ENCODE measurements at places on chromosomes 5 and 9.

DNA sequence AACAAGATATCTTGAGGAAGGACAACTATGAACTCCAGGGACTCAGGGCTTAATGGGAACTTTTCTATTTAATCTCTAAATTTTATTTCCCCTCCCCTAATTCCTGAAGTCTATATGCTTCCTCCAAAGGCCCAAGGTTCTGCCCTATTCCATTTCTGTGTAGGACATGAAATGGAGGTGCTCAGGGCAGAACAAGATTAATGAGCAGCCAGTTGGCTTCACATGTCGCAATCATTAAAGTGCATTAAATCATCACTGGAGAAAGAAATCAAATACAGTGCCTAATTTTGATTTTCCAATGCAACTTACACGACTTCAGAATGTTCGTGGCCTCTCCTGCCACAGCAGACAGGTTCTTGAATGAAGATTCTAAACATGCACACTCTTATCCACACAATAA, 862.1 kb downstream of the PTPRD start:
- no peak for DNase-seq

- no peak for DNase-seq
These were observed 179.0 kb upstream of the PPP1R26 start for GRCh38 chr9:135300346-135301141.

DNA sequence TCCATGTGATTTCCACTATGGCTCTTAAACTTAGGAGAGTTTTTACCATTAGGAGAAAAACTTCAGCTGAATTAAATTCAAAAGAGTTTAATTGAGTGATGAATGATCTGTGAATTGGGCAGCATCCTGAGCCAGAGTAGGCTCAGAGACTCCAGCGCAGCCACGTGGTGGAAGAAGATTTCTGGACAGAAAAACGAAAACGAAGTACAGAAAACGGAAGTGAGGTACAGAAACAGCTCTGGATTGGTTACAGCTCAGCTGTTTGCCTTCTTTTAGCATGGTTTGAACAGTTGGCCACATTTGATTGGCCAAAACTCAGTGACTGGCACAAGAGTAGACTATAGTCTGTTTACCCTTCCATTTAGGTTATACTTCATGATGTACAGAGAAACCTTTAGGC, 69.2 kb upstream of the PLPP1 start:
- DNase-seq, result no peak

DNA sequence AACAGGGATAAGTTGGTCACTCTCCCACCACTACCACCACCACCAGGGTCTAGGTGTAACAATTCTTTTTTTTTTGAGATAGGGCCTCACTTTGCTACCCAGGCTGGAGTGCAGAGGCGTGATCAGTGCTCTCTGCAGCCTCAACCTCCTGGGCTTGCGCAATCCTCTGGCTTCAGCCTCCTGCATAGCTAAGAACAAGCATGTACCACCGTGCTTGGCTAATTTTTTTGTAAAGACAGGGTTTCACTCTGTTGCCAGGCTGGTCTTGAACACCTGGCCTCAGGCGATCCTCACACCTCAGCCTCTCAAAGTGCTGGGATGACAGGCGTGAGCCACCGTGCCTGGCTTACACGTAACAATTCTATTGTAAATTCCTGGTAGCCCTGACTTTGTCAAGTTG, 27.5 kb downstream of the CORO2A start:
- no peak for DNase-seq

DNA sequence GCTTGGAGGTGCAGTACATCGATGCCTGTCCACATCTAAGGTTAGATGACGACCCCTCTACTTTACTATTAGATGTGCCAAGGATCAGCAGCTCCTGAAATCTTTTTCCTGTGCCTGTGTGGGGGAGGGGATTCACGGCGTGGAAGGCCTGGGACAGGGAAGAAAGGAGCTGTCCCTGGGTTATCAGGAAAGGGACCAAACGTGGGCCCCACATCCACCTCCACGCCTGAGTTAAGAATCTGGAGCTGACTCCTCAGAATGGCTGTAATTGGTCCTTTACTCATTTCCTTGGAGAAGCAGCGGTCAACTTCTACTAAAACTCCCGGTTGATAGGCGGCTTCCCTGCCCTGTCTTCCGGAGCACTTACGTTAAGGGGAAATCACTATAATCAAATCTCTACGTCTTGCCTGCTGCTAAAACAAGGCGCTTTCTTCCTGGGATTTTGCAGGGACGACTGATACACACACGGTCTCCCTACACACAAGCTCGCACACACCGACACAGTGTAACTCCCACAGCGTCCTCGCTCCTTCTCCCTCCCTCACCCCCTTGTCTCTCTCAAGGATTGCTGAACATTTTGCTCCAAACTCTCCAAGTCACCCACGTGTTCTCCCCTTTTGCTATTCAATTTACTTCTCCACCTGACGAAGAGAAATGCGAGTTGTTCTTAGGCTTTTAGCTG, 1.4 kb downstream of the PDE4D start:
- DNase-seq, result no peak

- DNase-seq, result no peak
These were observed 512.2 kb upstream of the ZNF462 start for GRCh38 chr9:106350777-106351176.

GRCh38 chr9:4569101-4569500, 78.8 kb downstream of the SLC1A1 start:
- DNase-seq, result no peak

DNA sequence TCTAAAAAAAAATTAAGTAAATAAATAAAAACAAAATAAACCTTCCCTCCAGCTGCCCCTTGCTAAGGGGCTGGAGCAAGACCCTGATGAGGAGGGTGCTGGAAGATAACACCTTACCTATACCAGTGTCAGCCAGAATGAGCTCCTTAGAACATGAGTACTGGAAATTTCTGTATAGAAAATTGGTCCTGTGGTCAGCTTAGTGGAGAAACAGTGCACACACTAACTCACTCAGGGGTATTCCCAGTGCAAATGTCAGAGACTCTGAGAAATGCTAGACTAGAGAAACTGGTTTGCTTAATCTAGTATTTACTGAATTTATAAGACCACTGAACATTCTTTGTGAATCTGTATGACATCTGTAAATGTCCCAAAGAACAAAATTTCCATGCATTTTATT, 62.1 kb upstream of the CTXN3 start:
- no peak for DNase-seq

DNA sequence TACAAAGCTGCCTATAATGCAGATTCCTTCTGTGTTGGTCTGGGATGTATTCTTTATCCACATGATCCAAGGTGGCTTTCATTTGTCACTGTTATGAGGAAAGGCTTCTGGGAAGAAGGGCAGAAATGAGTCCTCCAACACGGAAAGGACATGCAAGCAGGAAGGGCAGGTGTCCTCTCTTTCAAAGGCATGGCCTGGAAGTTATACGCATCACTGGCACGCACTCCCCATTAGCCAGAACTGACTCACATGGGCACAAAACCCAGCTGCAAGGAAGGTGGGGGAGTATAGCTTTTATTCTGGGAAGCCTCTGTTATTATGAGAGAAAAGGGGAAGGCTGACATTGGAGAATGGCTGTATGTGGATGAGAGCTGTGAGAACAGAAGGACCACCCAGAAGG, 141.3 kb upstream of the ZNF618 start:
- DNase-seq, result no peak

DNA sequence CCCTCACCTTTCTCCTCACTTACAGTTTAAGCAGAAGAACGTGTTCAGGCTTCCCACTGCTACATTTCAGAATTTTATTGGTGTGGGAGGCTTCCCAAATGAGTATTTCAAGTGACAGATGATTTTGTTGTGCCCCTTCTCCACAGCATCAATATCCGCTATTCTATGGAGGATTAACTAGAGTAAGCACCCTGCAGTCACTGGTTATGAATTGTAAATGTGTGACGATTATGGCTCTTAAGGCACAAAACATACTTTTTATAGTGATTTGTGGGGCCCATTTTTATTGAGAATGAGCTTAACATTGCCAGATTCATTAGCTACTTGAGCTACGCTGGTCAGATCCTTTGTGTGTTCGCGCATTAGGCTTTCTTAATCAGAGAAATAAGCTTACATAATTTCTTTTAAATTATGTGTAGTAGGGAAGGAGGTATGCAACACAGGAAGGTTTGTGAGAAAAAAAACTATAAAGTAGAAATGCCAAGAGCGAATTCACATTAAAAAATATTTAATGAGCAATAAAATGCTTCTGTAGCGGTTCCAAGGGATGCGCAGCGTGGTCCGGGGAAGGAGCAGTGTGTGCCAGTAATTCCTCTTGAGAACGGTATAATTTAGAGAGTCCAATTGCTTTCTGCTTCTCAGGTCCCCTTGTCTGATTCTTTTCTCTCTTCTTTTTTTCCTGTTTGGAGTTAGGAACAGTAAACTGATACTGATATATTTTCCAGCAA, 2380.4 kb downstream of the MAT2B start:
- no peak for DNase-seq

DNA sequence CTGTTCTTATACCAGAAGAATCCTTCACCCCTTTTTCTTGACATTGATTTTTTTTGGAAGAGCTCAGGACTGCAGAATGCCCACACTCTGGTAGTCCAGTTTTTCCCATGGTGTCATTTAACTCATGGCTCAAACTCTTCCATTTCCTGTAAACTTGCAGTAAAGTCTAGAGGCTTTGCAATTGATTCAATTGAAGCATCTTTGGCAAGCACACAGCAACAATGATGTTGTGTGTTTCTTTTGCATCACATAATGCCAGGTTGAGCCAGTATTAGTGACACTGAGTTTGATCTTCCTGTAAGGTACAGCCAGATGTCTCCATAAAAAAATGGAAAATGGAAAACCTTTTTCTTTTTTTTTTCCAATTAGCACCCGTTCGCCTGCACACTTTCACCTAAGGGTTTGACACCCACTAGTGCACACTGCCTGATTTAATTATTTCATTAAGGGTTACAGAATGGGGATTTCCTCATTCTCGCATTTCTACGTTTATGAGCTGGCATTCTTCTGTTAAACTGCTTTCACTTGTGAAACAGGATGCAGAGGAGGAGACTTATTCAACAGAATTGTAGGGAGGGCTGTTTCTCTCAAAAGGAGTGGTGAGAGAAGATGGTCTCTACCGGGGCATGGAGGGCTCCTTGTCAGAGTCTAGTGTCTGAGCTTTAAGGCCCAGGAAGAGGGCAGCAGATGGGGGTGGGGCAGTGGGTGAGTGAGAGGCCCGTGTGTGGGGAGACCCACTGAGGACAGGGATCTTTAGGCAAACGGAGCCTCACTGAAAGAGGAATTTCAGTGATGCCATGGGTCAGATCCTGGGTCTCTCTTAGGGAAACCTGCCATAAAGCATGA, 2.2 kb upstream of the S1PR3 start:
- DNase-seq, result no peak

- DNase-seq, result no peak
These were observed 38.6 kb downstream of the SAXO1 start for GRCh38 chr9:18994263-18994916.

DNA sequence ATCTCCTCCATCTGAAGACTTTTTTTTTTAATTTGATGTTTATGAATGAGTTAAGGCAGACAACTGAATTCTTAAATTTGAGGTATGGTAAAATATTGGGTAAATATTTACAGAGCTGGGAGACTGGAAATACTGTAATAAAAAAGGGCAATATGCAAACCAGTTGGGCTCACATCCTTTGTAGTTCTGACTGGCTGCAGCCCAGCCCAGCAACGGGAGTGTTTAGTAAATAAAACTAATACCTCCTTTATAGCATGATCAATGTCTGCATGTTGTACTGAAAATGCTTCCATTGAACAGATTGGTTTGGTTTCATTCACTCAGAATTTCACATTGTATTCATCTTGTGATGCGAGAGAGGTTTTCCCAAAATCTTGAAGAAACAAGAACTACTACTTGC, 365.0 kb downstream of the DMRT2 start:
- no peak for DNase-seq

GRCh38 chr5:71629950-71630349, 42.8 kb downstream of the MCCC2 start:
- DNase-seq, result no peak

GRCh38 chr9:78280982-78281668, 15.8 kb upstream of the PSAT1 start:
- DNase-seq, result no peak

- DNase-seq, result no peak
These were observed 36.4 kb downstream of the GARNL3 start for GRCh38 chr9:127300886-127301447.

DNA sequence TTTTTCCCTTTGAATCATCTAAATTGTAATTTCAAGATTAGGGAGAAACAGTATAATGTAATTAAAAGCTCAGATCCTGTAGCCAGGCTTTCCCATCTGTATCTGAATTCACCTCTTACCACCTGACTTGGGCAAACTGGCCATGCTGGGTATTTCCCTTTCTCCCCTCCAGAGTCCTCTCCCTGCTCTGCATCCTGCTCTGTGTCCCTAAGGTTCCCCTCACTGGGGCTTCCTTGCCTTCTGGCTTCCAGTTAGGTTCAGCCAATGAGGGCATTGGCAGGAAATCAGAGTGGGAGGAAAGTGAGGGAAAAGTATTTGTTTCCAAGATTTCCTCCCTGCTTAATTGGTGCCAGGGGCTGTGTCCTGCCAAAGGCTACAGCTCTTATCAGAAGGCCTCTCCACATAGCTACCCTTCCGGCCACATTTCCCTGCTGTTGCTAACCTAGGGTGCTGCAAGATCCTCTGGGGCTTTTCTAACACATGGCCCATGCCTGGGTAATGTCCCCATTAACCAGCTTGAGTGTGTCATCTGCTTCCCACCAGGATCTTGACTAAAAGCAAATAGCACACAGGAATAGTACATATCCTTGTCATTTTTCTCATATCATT, 51.0 kb upstream of the MPDZ start:
- no peak for DNase-seq

GRCh38 chr9:99824378-99825171, 2.9 kb downstream of the NR4A3 start:
- no peak for DNase-seq

- DNase-seq, result no peak
These were observed 895 bp upstream of the STRBP start for GRCh38 chr9:123269281-123269680.

DNA sequence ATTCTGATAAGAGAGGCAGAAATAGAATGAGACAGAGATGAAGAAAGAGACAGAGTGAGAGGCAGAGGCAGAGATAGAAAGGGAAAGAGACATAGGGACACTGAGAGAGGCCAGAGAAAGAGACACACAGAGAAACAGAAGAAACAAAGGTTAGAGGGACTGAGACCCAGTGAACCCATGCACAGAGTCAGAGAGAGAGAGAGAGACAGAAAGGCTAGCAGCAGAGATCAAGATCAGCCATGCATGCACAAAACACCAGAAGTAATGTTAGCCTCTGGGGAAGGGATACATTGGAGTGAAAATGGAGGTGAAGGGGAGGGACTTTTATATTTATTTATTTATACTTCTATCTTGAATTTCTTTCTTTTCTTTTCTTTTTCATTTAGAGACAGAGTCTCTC, 14.1 kb upstream of the SPARC start:
- no peak for DNase-seq

- no peak for DNase-seq
These were observed 61.7 kb downstream of the DEPDC1B start for GRCh38 chr5:60638300-60638699.

GRCh38 chr5:164306662-164307061, 801.2 kb downstream of the MAT2B start:
- no peak for DNase-seq
